ENCODE measurements at places on chromosomes 5 and 9. TPM values are rescaled to one million over a fixed set of nuclear protein-coding genes. Genes with fewer than 3 reads are reported as not detected.

The PRSS3 gene
- not detected for total RNA-seq

DNA sequence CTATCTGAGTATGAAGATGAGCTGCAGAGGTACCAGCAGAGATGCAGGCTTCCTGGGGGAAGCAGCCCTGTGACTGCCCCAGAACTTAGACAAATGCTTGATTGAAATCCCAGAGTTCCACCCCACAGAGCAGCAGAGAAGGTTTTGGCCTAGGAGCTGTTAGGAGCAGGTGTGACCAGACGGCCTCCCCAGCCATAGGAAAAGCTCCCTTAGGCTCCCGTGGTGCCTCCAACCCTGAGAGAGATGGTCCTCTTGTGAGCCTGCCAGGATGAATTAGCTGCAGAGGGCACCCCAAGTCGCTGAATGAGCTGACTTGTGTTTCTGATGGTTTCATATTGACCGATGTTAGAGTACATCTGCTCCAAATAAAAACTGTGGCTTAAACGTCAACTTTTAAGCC lies 22.1 kb downstream of the NTRK2 start:
- no peak for DNase-seq
- H3K36me3 ChIP-seq = no peaks in the 10 kb centered on the region
- no peaks in the 10 kb centered on the region for H3K27me3 ChIP-seq
- no peak overlapping the region for H3K4me3 ChIP-seq

- no peak for DNase-seq
- no peaks in the 10 kb centered on the region for H3K27me3 ChIP-seq
- H3K4me3 ChIP-seq = no peak overlapping the region
- H3K4me1 ChIP-seq = no peaks in the 10 kb centered on the region
- H3K36me3 ChIP-seq = no peaks in the 10 kb centered on the region
- no peak overlapping the region for H3K27ac ChIP-seq
Measured at GRCh38 chr5:131944702-131945550, 537 bp downstream of the MEIKIN start.

DNA sequence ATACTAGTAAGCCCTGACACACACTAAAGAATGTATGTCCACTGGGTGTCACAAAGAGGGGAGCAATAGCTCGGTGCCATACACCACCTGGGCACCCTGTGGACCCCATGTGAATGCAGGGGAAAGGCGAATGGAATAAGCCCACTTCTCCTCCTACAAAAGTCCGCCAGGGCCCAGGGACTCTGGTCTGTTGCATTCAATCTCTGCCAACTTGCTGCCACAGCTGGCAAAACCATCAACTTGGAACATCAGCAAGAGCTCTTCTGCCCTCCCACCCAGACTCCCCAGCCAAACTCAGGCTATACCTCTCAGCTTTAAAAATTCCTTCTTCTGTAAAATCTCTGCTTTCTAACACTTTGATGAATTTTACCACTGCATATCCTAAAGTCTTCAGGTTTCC lies 54.5 kb downstream of the PFDN1 start:
- H3K27me3 ChIP-seq = no peaks in the 10 kb centered on the region
- H3K4me1 ChIP-seq = peaks cover 5% of the 10 kb centered on the region
- DNase-seq = no peak
- no peaks in the 10 kb centered on the region for H3K36me3 ChIP-seq
- H3K4me3 ChIP-seq = no peak overlapping the region

DNA sequence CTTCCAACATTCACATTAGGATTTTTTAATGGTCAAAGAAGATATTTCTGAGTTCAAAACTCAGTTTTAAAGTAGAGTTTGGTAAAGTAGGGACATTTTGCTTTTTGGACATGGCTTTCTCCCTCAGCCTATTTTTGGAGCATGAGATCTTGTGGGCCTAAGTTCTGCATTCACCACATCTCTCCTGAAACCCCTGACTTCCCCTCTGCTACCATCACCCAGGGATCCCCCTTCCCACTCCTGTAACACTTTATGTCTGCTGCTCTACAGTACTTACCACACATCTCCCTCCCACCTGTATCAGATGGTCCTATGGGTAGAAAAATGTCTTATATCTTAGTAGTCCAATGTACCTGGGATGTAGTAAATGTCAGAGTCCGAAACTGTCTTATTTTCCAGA lies 48.2 kb upstream of the JAK2 start:
- peaks cover 12% of the 10 kb centered on the region for H3K4me1 ChIP-seq
- no peak overlapping the region for H3K4me3 ChIP-seq
- H3K36me3 ChIP-seq = no peaks in the 10 kb centered on the region
- H3K27me3 ChIP-seq = no peaks in the 10 kb centered on the region

GRCh38 chr9:37466037-37466709 lies 923 bp upstream of the ZBTB5 start:
- no peaks in the 10 kb centered on the region for H3K36me3 ChIP-seq
- peak overlapping the region; percentile 97 for H3K27ac ChIP-seq
- peaks cover 4% of the 10 kb centered on the region for H3K4me1 ChIP-seq
- H3K4me3 ChIP-seq = peak overlapping the region; percentile 95
- peak; percentile 79 for DNase-seq

DNA sequence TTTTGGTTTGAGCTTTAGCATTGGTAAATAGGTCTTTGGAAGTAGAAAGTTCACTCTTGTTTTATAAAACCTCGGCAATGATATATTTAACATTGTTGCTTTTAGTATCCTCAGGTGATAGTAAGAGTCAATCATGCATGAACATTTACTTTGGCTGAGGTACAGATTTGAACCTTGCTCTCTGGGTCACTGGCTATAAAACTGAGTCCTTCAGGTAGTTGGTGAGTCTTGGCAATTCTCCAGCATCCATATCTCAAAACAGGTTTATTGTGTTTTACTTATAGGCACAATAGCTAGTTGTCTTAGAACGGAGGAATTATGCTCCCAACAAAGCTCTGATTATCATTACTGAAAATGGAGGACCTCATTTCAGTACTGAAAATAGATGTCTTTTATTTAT lies 75.1 kb downstream of the MAT2B start:
- DNase-seq = no peak
- no peak overlapping the region for H3K4me3 ChIP-seq
- no peaks in the 10 kb centered on the region for H3K36me3 ChIP-seq
- H3K4me1 ChIP-seq = no peaks in the 10 kb centered on the region
- H3K27ac ChIP-seq = no peak overlapping the region
- no peaks in the 10 kb centered on the region for H3K27me3 ChIP-seq

- no peak overlapping the region for H3K4me3 ChIP-seq
- no peak for DNase-seq
- H3K27ac ChIP-seq = no peak overlapping the region
- H3K4me1 ChIP-seq = no peaks in the 10 kb centered on the region
- peaks cover 2% of the 10 kb centered on the region for H3K27me3 ChIP-seq
Measured at GRCh38 chr5:129400395-129400983, 59.6 kb upstream of the ADAMTS19 start.

Measured in ovary (tissue), 10 donors.